ENCODE measurements at places on chromosomes 7 and 10.
A peak's percentile ranks its signal among the peaks of the same experiment; 100 is the strongest.

- no peak for DNase-seq
Measured at GRCh38 chr10:76299501-76299900, 868.1 kb downstream of the LRMDA start.

- DNase-seq, result no peak
Measured at GRCh38 chr7:20798694-20799121, 12.0 kb upstream of the SP8 start.

DNA sequence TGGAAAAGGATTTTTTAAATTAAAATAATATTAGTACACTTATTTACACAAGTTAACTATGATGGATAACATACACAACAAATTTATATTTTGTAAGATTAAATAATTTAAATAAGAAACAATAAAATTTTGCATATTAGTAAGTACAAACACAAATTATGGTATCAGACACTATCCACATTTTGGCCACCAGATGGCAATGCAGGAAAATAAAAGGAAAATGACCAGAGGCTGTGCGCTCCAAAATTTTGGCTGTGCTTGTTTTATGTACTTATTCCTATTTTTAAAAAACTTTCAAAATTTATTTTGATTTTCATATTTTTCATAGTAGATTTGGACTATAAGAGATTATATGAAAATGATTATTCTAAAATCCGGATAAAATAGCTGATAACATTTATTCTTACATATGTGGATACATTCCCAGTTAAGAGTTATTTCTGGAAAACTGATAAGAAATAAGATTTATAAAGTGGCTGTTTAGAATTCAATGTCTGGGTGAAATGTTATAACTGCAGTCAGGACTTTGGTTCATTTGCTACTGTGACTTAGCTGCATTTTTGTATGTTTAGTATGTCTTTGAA lies 274.7 kb upstream of the HGF start:
- no peak for DNase-seq

- DNase-seq, result no peak
Measured at GRCh38 chr7:73358590-73359275, 30.8 kb downstream of the FKBP6 start.

DNA sequence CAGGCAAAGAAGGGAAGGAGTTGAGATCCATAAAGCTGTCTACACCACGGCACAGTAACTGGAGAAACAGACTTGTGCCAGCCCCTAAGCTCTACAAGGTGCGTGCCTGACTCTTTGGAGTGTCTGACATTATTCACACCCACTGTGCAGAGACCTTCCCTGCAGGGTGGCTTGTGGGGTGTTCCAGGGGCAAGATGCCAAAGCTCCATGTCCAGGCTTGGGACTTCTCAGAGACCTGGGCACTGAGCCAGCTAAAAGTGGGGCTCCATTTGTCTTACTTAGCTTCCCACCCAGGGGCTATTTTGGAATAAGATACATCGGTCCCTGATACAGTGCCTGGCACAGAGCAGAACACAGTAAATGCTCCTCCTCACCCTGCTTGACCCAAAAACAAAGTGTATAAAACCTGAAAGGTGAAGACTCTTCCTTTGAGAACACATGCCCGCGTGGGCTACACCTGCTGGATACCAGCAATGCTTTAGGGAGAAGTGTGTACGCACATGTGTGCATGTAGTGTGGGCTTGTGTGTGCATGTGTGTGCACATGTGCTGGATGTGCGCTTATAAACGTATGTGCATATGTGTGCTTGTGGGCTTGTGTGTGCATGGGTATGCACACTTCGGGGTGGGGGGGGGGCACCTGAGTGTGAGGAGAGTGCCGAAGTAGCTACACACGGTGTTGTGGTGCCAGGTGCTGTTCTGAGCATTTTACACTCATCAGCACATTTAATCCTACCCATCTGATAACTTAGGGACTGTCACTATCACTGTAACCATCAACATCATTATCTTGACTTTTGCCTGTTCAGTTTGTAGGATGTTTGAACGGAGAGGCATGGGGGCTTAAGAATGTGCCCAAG lies 143.0 kb downstream of the ARHGAP22 start:
- DNase-seq, result no peak

DNA sequence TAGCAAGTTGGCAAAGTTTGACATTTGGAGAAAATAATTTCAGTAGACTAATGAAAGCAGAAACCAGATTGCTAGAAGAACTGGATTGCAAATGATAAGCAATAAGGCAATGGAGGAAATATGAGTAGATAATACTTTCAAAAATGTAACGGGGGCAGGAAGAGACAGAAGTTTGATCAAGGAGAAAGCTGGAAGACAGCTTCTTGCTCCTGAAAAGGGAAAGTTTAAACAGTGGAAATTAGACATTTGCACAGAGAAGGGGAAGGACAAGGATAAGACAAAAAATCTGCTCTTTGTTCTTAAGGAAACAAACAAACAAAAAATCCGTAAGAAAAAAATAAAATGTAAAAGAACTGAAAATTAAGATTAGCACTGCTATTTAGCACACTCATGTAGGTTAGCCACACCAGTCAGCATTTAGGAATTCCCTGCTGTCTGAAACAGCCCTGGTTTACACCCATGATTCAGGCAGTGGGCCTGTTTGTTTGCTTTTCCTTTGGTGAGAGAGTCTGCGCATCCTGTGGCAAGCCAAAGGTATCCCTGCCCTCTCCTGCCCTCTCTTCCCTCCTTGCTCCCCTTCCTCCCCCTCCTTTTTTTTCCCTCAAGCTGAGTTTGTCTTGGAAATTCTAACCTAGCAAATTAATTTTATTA lies 104.3 kb upstream of the CAV2 start:
- DNase-seq, result no peak

GRCh38 chr7:34298492-34299013 lies 359.5 kb upstream of the NPSR1 start:
- no peak for DNase-seq

GRCh38 chr7:46478046-46478445 lies 557.0 kb upstream of the IGFBP3 start:
- no peak for DNase-seq

- DNase-seq, result no peak
Measured at GRCh38 chr10:59674215-59674836, 35.3 kb downstream of the SLC16A9 start.

DNA sequence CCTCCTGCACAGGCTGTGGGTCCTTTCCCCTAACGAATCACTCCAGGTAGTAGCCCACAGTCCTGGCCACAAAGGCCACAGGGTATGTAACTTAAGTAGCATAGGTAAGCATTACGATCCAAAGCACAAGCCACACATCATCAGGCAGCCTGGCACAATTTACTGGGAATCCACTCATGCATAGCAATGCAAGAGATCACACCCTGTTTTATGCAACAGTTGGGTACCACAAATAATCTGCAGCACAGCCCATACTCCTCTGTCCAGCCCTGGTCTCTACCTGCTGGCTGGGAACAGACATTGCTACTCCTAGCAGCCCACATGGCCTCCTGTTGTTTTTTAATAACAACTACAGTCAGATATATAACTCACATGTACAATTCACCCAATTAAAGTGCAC lies 34.3 kb downstream of the SRPK2 start:
- DNase-seq, result no peak

GRCh38 chr7:151590850-151591771 lies 71.4 kb upstream of the RHEB start:
- no peak for DNase-seq

DNA sequence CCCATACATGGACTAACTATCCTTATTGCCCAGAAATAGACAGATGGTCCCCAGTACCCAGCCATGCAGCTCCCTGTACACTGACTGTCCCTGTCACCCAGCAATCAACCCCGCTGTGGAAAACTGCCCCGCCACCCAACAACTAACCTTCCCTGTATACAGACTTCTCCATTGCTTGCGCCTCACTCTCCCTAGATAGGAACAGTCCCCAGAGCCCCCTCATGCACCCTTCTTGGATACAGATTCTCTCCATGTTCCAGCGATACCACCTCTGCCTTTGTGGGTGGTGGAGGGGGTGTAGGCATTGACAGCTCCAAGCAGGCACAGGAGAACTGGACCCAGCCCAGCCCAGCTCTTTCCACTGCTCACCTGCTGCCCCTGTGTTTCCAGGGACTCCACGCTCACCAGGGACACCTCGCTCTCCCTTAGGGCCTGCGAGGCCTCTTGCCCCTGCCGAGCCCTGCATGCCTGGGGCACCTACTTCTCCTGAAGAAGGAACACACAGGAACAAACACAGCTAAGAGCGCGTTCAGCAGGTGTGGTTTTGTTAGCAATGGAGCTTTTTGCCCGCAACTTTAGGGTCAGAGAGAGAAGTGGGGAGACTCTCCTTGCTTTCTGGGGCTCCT lies 7.2 kb downstream of the SFTPD start:
- no peak for DNase-seq

DNA sequence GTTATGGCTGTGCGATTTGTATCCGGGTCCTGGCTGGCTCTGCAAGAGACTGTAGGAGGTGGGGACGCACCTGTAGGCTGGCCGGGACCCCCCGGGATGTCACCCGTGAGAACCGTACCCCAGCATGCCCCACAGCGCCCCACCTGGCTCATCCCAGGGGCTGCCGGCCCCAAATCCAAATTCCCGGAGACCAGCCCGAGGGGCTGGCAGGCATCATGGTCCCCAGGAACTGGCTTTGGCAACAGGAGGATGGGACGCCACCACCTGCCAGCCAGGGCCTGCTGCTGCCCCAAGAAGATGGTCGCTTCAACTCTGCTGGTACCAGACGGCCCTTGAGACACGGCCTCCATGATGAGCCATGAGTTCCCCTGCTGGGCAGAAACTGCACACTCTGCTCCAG lies 239.4 kb downstream of the ELFN1 start:
- no peak for DNase-seq

- no peak for DNase-seq
Measured at GRCh38 chr7:105941596-105941995, 21.5 kb upstream of the CDHR3 start.

DNA sequence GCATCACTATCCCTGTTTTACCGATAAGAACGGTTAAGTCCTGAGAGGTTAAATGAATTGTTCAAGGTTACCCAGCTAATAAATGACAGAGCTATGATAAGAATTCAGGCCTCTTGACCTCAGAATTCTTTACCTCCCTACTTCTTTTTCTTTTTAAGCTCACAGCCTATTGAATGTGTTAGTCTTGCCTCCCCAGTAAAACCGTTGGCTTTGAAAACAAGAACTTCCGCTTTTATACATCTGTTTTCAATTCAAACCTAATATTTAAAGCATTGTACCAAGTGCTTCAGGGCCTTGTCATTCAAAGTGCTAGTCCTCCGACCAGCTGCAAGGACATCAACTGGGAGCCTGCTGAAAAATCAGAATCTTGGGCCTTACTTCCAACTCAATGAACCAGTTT lies 15.6 kb downstream of the SEC31B start:
- no peak for DNase-seq

DNA sequence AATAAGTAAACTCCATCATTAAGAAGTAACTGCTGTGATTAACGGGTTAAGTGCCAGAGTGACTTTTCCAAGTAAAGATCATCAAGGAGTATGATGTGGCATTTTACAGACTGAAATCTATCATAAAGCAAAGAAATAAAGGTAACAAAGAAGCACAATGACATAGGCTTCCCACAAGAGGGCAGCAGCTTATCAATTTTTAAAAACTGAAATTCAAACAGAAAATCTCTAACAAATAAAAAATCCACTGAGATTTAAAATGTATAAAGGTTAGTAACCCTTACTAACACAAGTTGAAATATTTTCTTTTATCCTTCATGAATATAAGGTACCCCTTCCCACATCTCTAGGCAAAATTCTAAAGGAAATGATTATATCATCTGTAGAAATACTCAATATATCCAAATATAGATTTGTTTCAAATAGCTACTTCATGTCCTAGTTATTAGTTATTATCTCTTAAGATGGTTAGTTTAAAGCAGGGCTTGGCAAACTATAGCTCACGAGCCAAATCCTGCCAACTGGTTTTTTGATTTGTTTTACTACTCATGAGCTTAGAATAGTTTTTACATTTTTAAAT lies 29.2 kb downstream of the FAM3C start:
- peak; percentile 22 for DNase-seq
